WTC11 (cell line): ENCODE measurements at places on chromosomes 1 and 21.

GRCh38 chr1:98048244-98048643, 127.4 kb upstream of the DPYD start:
- peak; percentile 89 for DNase-seq

- DNase-seq: no peak
Observed at GRCh38 chr1:8745749-8746390, 71.6 kb downstream of the RERE start.

- DNase-seq: no peak
Observed at GRCh38 chr21:29739176-29739575, 200.6 kb downstream of the GRIK1 start.

DNA sequence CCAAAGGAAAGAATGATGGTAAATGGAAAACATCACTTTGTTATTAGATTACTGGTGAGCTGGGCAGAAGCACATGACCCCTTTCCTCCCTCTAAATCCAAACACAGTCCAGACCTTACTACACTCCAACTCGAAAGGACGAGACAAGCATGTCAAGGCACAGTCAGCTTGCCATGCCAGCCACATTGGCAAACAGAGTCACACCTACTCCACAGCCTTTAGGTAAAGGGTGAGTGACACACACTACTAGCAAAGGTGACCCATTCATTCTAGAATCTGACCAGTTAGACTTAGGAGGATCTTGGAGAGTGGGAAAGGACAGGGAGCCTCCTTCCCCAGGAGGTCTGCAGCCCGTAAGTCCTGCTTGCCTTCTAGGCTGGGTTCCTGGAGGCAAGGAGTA, 3.0 kb downstream of the SLC44A3 start:
- no peak for DNase-seq

- no peak for DNase-seq
Observed at GRCh38 chr1:167995038-167995437, 58.2 kb upstream of the MPC2 start.

DNA sequence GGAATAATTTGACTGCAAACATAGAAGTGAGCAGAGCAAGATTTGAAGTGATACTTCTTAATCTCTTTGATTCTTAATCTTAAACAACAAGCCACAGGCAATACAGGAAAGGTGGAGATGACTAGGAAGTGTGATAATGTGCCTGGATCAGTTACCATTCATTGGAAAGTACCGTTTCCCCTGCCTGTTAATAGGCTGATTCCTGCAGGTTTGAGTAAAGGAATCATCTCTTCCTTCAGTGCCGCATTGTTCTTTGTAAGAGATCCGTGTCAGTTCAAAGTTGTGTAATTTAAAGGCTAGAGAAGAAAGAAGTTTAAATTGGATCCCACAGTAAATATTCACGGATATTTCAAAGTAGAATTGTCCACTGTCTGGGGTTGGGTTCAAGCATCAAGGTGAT, 43.5 kb upstream of the BCL10 start:
- no peak for DNase-seq

DNA sequence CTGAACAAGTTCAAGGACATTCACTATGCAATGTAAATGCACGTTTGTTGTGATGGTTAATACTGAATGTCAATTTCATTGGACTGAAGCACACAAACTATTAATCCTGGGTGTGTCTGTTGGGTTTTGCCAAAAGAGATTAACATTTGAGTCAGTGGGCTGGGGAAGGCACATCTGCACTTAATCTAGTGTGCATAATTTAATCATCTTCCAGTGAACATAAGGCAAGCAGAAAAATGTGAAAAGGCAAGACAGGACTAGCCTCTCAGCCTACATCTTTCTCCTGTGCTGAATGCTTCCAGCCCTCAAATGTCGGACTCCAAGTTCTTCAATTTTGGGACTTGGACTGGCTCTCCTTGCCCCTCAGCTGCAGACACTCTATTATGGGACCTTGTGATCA, 40.1 kb downstream of the PRPF38A start:
- DNase-seq: no peak

DNA sequence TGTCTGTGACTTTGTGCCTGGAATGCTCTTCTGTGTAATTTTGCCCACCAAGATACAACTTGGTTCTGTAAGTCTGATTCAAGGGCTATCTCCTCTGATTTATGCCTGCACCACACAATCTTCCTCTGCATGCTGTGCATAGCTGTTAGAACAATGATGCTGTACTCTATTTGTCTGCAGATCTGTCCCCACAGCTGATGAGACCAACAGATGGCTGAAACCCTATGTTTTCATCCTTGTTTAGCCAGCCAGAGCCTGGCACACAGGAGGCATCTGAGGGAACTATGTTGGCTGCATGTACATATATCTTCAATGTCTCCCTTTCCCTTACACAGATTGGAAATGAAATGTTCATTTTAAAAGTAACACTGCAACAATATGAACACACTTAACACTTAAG, 58.0 kb upstream of the ABCA4 start:
- DNase-seq: no peak

DNA sequence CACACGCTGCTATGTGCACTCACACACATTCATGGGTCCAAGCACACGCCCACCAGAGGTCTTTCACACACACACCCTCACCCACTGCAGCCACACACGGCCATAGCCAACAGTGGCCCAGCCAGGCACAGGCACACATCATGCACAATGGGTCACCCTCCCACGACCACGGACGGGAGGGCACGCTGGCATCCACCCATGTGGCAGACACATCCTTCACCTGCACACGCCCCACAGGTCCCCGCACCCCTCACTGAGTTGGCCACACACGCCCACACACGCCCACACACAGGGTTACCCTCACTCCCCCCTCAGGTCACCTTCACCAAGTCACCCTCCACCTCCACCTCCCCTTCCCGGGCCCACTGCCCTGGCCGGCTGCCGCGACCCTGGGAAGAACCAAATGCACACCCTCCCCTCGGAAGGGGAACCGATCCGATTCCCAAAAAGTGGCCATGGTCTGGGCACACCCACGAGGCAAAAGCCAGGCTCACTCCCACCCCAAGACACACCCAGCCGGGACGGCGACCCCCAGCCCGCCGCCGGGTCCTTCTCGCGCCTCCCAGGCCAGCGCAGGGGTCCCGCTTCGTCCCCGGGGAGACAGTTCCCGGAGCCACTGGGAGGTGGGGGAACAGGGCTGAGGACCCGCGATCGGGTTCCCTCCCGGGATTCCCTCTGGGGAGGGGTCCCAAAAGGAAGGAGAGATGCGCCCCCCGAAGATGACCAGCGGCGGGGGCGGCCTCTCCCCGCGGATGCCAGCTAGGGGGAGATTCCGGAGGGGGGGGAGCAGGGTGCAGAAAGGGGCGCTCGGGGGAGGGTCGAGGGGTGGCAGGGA, 860 bp downstream of the SDC3 start:
- DNase-seq: no peak

DNA sequence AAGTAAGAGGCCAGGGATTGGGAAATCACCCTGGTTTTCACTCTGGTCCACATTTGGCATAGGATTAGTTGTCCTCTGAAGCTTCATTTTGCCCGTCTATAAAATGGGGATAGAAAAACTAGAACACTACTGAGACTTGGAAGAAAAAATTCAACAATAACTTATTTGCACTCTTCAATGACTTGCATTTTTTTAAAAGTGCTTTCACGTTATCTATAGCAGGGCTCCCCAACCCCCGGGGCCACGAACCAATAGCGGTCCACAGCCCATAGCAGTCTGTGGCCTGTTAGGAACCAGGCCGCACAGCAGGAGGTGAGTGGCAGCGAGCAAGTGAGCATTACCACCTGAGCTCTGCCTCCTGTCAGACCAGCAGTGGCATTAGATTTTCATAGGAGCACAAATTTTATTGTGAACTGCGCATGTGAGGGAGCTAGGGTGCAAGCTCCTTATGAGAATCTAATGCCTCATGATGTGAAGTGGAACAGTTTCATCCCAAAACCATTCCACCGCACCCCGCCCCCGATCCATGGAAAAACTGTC, 2.8 kb downstream of the KIAA1614 start:
- DNase-seq: no peak

DNA sequence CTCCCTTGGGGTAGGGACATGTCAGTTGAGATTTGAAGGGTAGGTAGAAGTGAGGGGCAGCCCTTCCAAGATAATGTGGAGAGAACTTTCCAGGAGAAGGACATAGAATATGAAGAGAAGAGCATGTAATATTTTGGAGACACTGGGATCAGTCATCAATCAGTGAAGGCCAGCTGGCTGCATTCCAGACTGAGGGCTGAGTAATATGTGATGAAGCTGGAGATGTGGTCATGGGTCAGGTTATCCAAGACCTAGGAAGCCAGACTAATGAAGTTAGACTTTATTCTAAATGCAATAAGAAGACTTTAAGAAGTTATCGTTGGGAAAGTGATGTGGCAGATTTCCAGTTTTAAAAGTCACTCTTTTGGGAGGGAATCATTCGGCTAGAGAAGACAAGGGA, 262.0 kb downstream of the HMCN1 start:
- DNase-seq: no peak

DNA sequence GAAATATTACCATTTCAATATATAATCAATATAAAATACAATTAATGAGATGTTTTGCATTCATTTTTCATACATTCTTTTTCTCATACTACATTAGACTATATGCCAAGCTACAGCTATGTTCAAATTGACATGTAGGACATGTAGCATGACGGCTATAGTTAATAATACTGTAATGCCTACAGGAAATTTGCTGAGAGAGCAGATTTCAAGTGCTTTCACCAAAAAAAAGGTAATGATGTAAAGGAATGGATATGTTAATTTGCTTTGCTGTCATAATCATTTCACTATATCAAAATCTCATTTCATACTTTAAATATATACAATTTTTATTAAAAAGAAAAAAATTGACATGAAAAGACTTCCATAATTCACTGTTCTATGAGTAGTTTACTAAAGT, 215.1 kb downstream of the KCNH1 start:
- DNase-seq: no peak

DNA sequence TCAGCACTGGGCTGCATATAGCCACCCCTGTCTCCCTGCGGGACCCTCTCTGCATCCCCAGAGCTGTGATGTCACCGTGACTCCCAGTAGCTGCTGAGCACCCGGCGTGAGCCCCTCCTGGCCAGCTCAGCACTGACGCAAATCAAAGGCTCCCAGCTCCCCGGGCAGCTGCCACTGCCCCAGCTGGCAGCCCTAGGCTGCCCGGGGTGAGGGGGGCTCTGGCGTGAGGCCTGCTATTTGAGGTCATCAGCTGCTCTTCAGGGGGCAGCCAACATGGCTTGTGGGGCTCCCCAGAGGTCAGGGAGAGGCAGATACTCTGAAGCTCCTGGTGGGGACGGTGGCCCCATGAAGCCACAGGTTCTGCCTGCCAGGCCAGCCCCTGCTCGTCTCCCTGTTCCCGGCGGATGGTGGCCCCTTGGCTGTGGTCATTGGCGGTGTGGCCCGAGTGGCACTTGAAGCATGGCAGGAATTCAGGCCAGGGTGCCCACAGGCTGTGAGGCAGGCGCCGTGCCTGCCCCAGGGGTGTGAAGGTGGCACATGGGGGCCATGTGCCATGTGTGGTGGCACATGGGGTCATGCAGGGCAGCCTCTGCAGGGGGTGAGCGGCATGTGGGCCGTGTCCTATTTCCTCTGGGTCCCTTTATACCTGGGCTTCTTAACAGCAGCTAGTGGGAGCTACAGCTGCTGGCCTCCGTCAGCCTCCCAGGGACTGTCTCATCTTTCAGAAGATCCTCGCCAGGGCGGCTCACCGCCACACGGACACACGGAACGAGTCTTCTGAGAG, 85.4 kb downstream of the SIK1 start:
- DNase-seq: no peak

DNA sequence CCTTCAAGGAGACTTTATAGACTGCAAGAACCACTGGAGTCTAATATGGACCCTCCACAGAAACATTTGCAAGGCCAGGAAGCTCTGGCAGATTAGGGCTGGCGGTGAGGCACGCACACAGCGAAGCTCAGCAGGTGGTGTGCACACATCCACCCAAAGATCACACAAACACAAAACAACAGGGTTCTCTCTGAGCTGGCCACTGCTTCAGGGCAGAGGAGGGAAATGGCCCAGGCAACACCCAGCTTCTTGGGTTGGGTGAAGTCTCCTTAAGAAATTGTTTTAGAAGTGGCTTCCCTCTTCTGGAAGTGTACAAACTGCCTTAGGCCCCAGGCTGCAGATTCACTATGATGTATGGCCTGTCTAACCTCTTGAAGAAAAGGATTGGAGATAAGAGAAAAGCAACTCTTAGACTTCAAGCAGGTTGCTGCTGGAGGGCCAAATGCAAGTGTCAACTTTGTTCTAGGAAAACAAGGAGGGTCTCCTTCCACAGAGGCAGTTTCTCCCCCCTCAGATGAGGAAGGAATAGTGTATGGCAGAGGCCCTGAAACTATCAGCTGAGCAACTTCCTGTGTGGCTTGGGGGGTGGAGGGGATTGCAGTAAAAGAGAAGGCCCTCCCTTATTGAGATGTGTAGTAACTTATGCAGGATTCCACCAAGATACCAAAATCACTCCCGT, 2.0 kb downstream of the RCSD1 start:
- DNase-seq: no peak

GRCh38 chr1:247390996-247391395, 25.0 kb upstream of the NLRP3 start:
- no peak for DNase-seq

DNA sequence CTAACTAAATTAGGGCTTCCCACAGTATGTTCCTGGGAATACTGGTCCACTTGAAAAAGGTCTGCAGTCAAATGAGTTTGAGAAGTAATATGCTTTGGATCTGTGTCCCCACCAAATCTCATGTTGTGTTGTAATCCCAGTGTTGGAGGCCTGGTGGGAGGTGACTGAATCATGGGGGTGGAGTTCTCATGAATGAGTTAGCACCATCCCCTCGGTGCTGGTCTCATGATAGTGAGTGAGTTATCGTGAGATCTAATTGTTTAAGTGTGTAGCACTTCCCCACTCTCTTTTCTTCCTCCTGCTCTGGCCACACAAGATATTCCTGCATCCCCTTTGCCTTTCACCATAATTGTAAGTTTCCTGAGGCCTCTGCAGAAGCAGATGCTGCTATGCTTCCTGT, 16.9 kb upstream of the DMRTB1 start:
- no peak for DNase-seq

DNA sequence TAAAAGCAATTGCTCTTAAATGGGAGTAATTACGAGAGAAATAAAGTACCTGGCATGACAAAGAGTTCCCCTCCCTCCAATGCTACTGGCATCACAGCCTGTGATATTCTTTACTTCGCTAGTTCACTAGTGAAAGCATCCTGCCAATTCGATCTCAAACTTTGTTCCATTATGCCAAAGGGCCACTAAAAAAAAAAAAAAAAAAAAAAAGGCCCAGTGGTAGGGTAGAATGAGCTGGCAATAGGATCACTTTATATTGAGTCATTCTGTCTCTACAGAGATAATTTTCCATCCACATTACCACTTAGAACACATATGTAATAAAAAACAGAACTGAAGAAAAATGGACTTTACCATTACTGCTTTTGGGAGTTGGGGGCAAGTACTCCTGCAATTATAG, 11.2 kb downstream of the PUM1 start:
- no peak for DNase-seq
